Urinary bladder (tissue), 4 donors: ENCODE measurements at places on chromosomes 4 and X. TPM values are rescaled to one million over a fixed set of nuclear protein-coding genes. Genes with fewer than 3 reads are reported as not detected.

Gene MAGEB10
- not detected for total RNA-seq

Gene STIM2
- total RNA-seq = 34.9 TPM

Gene TRAM1L1
- 7.2 TPM for total RNA-seq

Gene DRP2
- total RNA-seq = 2.7 TPM

Gene HEPH
- total RNA-seq = 48.4 TPM

Gene GATA1
- total RNA-seq = not detected

Gene POF1B
- 23.4 TPM for total RNA-seq

Gene FGFBP2
- total RNA-seq = 0.74 TPM

Gene CCNB3
- 0.21 TPM for total RNA-seq

Gene ASB9
- total RNA-seq = 3.4 TPM

Gene NEUROG2
- not detected for total RNA-seq

Gene GPR82
- total RNA-seq = 0.26 TPM

Gene PRR32
- total RNA-seq = 1.3 TPM

Gene PCDH18
- 227 TPM for total RNA-seq

Gene CYLC1
- not detected for total RNA-seq

Gene PFKFB1
- total RNA-seq = 0.16 TPM

Gene GASK1B
- 155 TPM for total RNA-seq

Gene UBQLN2
- total RNA-seq = 24.5 TPM

Gene FOXR2
- total RNA-seq = not detected

Gene PDE5A
- 473 TPM for total RNA-seq

Gene MAGEC3
- not detected for total RNA-seq

Gene ZNF674
- total RNA-seq = 9.9 TPM

Gene FAM13A
- total RNA-seq = 85.3 TPM

Gene ARHGAP6
- total RNA-seq = 20.7 TPM

Gene GLRA3
- total RNA-seq = 0.16 TPM

Gene GSX2
- not detected for total RNA-seq

Gene CETN2
- 38.3 TPM for total RNA-seq

Gene VCX
- not detected for total RNA-seq

Gene SPIN2A
- 2.6 TPM for total RNA-seq

Gene TXK
- total RNA-seq = 7.3 TPM

Gene GAGE12G
- total RNA-seq = not detected

Gene ANKRD17
- 74.8 TPM for total RNA-seq

Gene DBET
- total RNA-seq = not detected
